ENCODE measurements at places on chromosomes 2 and 18. TPM values are rescaled to one million over a fixed set of nuclear protein-coding genes. Genes with fewer than 3 reads are reported as not detected.

The IL1R1 gene
- total RNA-seq = 2.4 TPM

The DSC2 gene
- not detected for total RNA-seq

The SERPINB13 gene
- total RNA-seq = not detected

The HOXD9 gene
- total RNA-seq = not detected

The ALPG gene
- total RNA-seq = not detected

The SOCS6 gene
- total RNA-seq = 3.7 TPM

The POMC gene
- total RNA-seq = 5.9 TPM

The RBKS gene
- 0.76 TPM for total RNA-seq

The MAP2 gene
- not detected for total RNA-seq

- DNase-seq = no peak
Observed at GRCh38 chr2:224958462-224958857, 83.8 kb downstream of the DOCK10 start.

DNA sequence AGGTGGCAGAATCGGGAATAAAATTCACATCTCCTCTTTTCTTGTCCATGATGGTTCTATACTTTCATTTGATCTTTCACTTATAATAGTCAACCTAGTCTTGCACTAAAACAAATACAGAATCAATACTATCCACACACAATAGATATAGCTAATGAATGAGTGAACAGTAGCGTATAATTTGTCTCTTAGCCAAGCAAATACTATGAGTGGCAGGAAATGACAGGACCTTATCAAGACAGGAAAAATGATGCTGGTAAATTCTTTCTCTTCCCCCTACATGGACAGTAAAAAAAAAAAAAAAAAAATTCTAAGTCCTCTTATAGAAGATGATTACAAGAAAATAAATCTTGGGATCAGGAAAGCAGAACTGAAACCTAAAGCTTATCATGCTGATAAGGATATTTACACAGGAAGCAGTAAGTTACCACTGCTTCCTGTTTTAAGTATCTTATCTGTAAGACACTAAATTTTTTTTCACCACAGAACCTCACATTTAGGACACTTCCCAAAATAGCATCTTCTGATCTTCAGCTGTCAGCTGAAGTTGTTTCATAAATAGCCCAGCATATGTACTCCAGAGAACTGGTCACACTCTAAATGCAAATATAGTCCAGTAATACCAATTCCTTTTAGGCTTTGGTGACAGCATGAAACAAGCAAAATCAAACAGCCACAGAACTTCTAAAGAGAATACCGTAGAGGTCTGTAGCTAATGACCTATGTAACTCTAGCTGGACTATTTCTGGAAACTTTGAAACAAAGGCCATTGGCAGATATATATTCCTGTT lies 27.0 kb downstream of the IRS1 start:
- no peak for DNase-seq

DNA sequence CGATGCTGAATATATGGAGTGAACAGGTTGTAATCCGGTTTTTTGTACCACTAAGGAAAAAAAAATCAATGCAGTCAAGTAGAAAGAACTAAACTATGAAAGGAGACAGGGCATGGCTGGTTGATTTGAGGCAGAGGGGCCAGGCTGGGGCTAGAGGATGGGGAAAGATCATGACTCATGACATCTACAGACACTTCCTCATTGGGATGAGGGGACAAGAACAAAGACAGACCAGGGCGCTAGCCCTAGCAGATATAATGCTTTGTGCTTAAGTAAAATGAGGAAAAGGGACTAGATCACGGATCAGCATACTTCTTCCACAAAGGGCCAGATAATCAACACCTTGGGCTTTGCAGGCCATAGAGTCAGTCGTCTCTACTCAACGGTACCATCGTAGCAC lies 55.8 kb downstream of the ST6GAL2 start:
- DNase-seq = no peak

GRCh38 chr2:112791019-112791418 lies 6.7 kb upstream of the IL1A start:
- DNase-seq = no peak

DNA sequence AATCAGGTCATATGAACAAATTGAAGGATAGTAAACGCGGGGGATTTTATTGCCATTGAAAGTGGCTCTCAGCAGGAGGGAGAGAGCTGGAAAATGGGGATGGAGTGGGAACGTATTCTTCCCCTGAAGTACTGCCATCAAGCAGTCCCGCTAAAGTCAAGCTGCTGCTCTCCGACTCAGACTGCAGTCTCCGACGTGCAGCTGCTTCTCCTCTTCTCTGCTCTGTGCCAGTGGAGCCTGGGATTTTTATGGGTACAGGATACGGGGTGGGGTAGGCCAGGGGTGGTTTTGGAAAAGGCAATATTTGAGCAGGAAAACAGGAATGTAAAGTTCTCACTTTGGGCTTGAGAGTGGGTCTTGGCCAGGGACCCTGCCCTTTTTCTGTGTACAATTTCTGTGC lies 33.0 kb downstream of the KCTD18 start:
- DNase-seq = no peak

- peak; percentile 36 for DNase-seq
Observed at GRCh38 chr2:170929686-170930050, 615 bp downstream of the GORASP2 start.

GRCh38 chr2:226690461-226691024 lies 109.1 kb downstream of the IRS1 start:
- DNase-seq = no peak

GRCh38 chr2:83067947-83068346 lies 1391.1 kb downstream of the SUCLG1 start:
- DNase-seq = no peak

DNA sequence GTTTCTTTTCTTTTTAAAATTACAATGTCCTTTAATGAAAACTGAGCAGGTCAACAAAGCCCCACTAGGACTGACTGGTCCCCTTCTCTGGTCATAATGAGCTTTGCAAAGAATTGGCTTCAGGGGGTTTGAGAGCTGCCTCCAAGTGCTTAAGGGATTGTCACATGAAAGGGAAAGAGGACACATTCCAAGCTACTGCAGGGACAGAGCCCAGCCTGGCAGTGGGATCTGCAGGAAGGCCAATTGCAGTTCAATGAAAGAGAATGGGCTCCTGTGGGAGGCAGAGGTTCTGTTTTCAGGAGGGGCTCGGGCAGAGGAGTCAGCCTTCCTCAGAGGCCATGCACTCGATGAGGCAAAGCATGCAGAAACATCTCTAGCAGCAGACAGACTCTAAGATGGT lies 84.1 kb upstream of the ACKR3 start:
- no peak for DNase-seq

DNA sequence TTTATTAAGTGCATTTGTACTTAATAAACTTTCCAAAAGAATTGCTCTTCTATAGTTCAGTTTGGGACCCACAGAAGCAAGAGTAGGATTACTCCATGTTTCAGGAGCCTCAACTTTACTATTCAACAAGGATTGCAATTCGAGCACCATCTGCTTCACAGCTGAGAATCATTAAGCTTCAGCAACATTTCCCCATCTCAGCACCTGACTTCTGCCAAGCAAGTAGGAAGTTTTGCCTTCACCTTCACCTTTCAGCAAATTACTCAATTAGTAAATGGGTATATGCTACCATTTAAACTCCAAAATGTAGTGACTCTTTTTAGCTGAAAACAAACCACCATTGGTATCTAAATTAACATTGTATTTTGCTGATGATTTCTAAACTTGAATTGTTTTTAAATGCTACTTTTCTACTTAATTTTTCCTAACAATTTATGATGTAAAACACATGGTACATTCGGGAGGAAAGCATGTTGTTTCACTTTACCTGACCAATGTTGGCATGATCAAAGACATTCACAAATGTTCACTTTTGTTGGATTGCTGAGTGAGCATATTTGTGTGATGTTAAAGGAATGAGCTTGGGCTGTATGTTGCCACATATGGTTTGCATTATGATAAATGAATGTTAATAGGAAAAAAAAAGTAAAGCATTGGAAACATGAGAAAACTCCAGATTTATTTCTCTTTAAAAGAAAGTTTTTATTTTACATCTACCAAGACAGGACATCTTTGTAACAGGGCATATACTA lies 159.2 kb downstream of the GULP1 start:
- DNase-seq = no peak

DNA sequence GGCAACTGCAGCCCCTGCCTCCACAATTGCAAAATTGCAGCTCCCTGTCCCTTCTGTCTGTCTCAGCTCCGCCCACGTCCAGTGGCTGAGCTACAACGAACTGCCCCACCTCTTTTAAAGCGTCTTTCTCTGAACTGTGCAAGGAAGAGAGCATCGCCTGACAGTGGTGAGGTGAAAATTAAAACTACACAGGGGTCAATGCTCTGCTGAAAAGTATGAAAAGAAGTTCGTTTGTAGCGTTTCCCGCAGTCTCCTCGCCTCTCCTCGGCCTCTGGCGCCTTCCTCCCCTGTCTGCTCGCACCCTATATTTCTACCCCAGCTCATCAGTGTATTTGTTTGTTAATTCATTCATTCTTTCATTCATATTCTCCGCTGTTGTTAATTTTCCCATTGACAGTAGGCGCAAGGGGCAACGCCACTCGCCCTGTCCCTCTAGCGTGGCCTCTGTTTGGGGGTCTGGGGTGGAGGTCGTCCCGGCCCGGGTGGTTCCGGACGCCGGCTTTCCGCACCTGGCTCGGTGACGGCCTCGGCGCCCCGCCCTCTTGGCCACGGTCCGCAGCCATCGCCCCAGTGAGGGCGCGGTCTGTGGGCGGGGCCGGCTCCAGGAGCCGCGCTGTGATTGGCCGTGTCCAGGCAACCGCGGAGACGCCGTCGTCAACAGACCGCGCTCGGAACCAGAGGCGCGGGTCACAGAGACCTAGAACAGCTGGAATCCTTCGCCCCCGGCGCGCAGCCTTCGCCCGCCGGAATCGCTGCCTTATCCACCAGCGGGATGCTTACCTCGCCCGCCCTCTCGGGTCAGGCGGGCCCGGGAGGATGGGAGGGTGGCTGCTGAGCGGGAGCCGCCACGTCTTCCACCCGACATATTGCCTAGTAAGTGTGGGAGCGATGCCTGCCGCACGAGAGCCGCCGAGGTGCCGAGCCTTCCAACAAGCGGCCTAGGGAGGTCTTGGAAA lies at the start of gene VWA3B:
TSS of gene VWA3B (plus strand) at position 677 of the 956 bp plus-strand sequence. CDS start 5,926 bp downstream, outside the sequence.
- DNase-seq = peak; percentile 57

DNA sequence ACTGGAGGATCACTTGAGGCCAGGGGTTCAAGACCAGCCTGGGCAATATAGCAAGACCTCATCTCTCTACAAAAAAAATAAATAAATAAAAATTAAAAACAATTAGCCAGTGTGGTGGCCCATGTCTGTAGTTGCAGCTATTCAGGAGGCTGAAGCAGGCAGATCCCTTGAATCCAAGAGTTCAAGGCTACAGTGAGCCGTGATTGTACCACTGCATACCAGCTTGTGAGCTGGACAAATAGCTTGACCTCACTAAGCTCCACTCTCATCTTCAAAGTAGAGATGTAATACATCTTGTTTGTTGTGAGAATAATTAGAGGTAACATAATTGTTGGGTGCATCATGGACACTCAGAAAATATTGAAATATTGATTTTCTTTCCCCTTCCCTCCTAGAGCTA lies 31.1 kb upstream of the MAPRE2 start:
- DNase-seq = no peak

GRCh38 chr2:162422894-162423293 lies 79.0 kb downstream of the GCA start:
- no peak for DNase-seq

- DNase-seq = peak; percentile 4
Observed at GRCh38 chr2:29923110-29923721, 1.8 kb upstream of the ALK start.

GRCh38 chr18:63762518-63762917 lies 12.7 kb upstream of the SERPINB7 start:
- DNase-seq = no peak

GRCh38 chr2:2294183-2294690 lies 36.8 kb downstream of the MYT1L start:
- no peak for DNase-seq

GRCh38 chr2:237879991-237880560 lies 20.7 kb downstream of the RAMP1 start:
- no peak for DNase-seq

DNA sequence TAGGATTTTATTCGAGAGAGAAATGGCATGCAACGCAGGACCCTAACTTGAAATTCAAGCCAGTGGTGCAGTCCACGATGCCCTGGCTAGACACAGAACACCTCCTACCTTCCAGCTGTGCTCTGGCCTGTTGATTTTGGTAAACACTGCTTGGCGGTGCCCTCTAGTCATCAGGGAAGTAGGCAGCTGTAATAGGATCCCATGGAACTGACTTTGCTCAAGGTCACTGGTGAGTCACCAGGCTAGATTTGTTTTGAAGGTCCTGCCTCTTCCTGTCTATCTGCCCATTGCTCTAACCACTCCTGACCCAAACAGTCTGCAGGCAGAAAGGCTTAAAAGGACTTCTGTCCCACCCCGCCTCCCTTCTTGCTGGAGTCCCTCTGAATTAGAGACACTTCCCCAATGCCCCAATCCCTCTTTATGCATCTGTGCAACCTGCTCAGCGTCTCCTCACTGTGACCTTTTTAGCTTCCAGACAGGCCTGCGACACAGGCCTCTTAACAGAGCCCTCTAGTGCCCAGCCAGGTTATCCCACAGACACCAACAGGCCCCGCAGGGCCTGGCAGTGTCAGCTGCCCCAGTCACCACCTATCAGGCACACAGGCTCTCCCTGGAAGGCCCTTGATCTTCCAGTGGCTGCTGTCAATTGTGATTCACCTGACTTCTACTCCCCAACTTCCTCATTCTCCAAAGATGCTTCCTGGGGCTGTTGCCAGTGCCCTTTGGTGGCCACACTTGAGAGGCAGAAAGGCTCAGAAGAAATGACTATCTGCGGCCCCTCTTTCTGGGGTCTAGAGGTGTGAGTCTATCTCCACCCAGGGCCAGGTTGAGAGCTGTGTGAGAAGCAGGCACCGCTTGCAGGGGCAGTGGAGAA lies 5.2 kb downstream of the TMEM127 start:
- peak; percentile 15 for DNase-seq

DNA sequence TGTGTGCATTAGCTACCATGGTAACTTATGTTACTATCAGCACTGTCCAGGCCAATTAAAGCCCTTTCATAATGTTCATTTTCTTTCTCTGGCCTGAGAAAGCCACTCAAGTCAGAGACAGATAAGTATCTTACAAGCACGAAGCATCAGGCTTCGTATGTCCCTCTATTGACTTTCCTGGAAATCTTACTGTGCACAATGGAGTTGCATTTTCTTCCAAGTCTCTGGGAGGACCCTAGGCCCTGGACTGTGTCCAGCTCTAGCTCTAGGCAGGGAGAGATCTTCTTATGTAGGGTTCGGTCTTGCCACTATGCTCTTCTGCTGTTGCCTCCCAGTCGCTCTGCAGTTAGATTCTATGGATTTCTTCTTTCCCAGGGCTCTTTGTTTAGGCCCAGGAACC lies 40.0 kb upstream of the ITGA6 start:
- DNase-seq = no peak

GRCh38 chr2:11129598-11130449 lies 25.4 kb upstream of the SLC66A3 start:
- peak; percentile 79 for DNase-seq

GRCh38 chr2:23926290-23926749 lies 603 bp downstream of the ATAD2B start:
- no peak for DNase-seq

DNA sequence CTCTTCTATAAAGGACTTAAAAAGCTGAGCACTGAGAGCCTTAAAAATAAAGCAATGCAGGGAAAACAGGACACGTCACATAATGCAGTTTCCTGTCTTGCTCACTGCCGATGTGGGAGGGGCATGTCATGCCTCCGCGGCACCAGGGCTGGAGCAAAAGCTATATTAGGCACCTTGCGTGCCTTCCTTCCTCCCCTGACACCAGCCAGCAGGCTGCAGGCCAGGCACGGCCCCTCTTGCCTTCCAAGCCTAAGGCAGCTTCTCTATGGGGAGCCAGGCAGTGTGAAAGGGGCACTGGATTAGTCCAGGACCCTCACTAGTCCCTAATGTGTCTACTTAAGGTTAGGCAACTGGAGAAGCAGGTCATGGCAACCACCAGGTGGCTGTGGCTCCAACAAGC lies 26.3 kb downstream of the MRPL35 start:
- DNase-seq = peak; percentile 54

GRCh38 chr18:49757513-49758262 lies 55.6 kb downstream of the ACAA2 start:
- DNase-seq = no peak

All from activated T-helper 1 cell treated with anti-CD3 and anti-CD28 coated beads, Interleukin-12 subunit alpha, Interleukin-12 subunit beta, Interleukin-2, Interleukin-4 antibody, amounts not matched to agents 30 ng/mL and 10 ng/mL and 1 ng/mL, durations not matched to agents 14 hours and 24 hours and 36 hours (primary cell).